Right ventricle myocardium superior (tissue), 1 donor: ENCODE measurements at places on chromosomes 12 and 14. TPM values are rescaled to one million over a fixed set of nuclear protein-coding genes. Genes with fewer than 3 reads are reported as not detected.

- no peak for DNase-seq
Measured at GRCh38 chr14:39138440-39138839, 24.3 kb downstream of the GEMIN2 start.

The CEBPE gene
- total RNA-seq: not detected

GRCh38 chr12:132926415-132926833 is 29.7 kb downstream of the ZNF605 start:
- no peak for DNase-seq

The ACOT6 gene
- not detected for total RNA-seq

DNA sequence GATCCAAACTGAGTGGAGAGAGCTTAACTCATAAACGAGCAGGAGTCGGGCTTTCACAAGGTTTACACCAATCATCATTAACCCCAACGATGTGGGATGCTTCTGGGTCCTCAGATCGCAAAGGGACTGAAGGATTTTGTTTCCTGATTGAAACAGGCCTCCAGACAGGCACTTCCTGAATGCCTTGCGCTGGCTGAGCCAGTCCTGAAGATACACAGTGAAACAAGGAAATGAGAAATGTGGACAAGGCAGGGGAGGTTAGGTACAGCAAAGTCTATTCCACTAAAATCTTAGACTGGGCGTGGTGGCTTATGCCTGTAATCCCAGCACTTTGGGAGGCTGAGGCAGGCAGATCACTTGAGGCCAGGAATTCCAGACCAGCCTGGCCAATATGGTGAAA is 30.7 kb downstream of the RBM19 start:
- DNase-seq: no peak

DNA sequence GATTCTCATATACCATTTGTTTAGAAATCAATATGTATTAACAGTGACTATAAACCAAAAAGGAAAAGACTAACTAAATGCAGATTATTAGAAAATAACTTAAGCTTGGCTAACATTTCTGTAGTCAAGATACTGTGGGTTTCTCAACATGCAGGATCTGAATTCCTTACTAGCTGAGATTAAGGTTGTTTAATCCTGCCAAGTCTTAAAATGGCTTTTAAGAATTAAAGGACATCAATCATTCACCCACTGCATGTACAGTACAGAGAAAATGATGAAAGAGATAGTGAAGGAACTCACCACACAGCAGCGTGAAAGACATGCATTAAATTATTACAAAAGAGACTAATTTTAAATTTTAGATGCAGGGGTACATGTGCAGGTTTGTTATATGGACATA is 3.8 kb downstream of the ACSS3 start:
- no peak for DNase-seq

DNA sequence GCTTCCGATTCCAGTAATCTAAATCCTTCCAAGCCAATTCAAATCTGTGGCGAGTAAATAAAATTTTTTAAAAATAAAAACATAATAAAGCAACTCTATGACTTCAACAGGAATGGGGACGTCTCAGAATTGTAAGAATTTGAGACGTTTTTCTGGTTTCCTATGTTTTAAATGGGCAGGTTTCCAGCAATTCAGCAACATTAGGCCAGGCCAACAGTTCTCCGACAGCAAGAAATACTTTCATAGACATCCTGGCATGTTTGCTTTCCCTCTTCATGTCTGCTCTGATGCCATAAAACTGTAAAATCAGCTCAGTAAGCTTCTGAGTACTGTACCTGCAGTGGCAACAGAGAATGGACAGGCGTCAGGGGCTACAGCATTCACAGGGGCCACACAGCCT is 35.8 kb upstream of the DICER1 start:
- DNase-seq: no peak

DNA sequence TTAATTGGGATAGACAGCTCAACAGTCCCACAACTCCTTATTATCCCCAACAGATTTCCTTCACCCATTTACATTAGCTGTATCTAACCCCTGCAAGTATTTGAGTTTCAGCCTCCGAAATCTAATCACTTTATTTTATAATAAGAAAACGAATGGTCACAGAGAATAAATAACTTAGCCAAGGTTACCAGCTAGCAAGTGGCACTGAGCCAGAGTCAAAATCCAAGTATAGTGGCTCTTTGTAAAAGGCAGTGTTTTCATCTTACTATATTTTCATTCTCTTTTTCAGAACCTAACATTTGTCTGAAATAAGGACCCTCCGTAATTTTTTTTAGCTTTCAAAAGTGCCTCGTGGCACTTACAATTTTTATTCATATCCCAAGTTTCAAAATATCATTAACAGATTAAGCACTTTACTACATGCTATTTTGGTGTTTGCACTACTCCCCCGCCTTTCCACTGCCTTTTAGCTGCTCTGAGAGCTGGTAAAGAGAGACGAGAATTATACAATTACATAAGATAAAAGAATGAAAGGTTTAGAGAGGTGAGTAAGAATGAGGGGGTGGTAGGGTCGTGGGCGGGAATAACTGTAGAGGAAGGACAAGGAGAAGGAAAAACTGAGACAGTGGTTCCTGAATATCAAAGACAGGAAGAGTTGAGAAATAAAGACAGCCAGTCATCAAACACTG is 3.7 kb upstream of the USP15 start:
- no peak for DNase-seq

The SPIC gene
- total RNA-seq: not detected

The CLEC1B gene
- total RNA-seq: not detected

- peak; percentile 84 for DNase-seq
Measured at GRCh38 chr12:2583091-2583497, 211.7 kb upstream of the FKBP4 start.

- DNase-seq: no peak
Measured at GRCh38 chr14:24840204-24840893, 206.4 kb upstream of the GZMB start.

The P2RX2 gene
- total RNA-seq: not detected

The DIO3 gene
- total RNA-seq: 0.16 TPM

DNA sequence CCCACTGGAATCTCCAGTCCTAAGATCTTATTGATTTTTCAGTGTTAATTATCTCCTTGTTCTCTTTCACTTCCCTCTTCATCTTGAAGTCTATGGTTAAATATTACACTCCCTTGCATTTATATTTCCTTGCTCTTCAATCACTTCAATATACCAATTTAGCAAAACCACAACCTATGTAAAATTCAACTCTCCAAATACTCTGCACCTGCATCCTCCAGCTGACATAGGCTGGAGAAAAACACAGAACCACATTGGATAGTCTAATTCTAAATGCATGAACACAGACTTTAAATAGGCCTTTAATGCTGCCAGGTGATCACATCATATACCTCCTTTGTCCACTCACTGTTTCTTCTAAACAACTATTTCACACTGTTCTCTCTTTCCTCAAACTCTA is 253.8 kb upstream of the GARIN6 start:
- DNase-seq: no peak

- peak; percentile 58 for DNase-seq
Measured at GRCh38 chr14:68669603-68670358, 123.1 kb downstream of the ZFP36L1 start.

DNA sequence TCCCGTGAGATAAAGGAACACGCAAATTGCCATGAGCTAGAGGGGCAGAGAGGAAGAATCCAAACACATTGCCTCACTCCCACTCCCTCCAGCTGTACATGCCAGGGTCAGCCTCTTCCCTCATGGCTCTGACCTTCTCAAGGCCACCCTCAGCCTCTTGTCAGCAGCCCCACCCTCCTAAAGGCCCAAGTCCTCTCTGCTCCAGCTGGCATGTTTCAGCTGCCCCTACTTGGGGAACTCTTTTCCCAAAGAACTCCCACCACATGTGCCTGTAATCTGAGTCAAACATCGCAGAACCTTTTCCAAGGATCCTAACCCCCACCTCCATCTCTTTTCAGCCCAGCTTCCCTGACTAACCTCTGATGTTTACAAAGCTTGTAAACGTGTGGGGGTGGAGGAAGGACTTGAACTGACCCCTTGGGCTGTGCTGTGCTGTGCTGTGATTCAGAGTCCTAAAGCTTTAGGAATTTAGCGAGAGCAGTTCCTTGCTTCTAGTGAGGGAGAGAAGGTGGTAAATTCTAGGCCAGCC is 7.3 kb upstream of the CACNB3 start:
- no peak for DNase-seq

DNA sequence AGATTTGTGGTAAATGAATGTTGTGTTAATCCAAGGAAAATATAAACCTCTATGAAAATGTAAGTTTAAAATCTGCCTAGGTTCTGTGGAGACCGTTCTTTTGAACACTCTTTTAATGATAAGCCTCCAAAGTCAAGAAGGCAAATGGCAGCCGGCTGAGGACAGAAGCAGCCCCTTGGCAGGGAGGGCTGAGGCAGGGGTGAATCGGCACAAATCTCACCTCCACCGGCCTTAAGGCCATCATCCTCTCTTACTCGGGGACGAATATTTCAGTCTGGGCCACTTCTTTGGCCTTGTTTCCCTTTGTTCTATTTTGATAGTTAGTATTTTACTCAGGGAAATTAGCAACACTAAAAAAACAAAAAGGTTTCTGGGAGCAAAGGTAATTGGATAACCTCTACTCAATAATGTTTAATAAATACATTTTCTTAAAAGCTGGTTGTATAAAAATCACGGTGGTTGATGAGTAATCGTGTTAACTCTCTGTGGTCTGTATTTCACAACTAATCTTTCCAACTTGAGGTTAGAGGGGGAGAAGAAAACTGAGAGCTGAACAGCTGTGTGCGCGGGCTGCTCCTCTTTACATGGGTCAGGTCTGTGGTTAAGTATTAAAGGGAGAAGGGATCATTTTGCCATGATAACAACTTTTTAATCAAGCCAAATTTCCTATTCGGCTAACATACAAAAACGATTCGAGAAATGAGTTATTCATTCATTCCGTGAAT is 18.6 kb downstream of the LGMN start:
- DNase-seq: no peak

The IL31 gene
- total RNA-seq: not detected
